ENCODE measurements at places on chromosomes 1 and 21. TPM values are rescaled to one million over a fixed set of nuclear protein-coding genes. Genes with fewer than 3 reads are reported as not detected.

DNA sequence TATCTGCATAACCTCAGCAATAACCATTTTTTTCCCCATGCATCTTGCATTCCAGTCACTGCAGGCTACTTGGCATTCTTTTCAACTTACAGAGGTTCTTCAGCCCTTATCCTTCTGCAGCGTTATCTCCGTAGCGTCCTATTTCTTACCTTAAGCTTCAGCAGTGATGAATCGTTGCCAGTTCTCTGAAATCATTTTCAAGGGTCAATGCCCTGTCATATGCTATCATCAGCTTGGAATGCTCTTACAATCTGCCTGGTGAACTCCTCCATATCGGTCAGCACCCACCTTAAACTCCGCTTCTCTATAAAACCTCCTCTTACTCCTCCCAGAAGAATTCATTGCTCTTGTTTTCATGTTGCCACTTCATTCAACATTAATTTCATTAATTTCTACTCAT, 105.1 kb upstream of the DPH5 start:
- H3K4me1 ChIP-seq, result no peaks in the 10 kb centered on the region
- no peak overlapping the region for H3K4me3 ChIP-seq
- DNase-seq, result no peak
- no peak overlapping the region for H3K27ac ChIP-seq
- no peaks in the 10 kb centered on the region for H3K36me3 ChIP-seq

- H3K27ac ChIP-seq, result peak overlapping the region; percentile 73
- H3K27me3 ChIP-seq, result no peaks in the 10 kb centered on the region
- peak overlapping the region; percentile 58 for H3K4me3 ChIP-seq
- no peak for DNase-seq
These were observed 1.1 kb downstream of the THRAP3 start for GRCh38 chr1:36225283-36225899.

DNA sequence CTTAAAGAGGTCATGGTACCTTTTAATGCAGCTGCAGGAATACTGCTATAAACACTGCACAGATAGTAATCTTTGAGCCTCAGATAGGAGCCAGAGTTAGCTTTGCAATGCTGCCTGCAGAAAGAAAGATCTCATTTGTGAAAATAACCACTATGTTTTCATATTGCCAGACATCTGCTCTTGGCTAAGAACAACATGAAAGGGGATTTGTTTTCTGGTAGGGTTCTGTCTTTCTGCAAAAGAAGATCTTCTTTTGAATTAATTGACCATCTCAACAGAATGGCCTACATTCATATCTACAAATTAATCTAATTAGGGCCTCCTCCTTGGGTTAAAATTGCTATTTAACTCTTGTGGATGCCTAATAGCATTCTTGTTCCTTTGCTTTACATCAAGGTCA, 177.6 kb upstream of the DPYD start:
- H3K4me3 ChIP-seq, result no peak overlapping the region
- no peaks in the 10 kb centered on the region for H3K27me3 ChIP-seq
- H3K36me3 ChIP-seq, result no peaks in the 10 kb centered on the region
- H3K4me1 ChIP-seq, result no peaks in the 10 kb centered on the region
- DNase-seq, result no peak

DNA sequence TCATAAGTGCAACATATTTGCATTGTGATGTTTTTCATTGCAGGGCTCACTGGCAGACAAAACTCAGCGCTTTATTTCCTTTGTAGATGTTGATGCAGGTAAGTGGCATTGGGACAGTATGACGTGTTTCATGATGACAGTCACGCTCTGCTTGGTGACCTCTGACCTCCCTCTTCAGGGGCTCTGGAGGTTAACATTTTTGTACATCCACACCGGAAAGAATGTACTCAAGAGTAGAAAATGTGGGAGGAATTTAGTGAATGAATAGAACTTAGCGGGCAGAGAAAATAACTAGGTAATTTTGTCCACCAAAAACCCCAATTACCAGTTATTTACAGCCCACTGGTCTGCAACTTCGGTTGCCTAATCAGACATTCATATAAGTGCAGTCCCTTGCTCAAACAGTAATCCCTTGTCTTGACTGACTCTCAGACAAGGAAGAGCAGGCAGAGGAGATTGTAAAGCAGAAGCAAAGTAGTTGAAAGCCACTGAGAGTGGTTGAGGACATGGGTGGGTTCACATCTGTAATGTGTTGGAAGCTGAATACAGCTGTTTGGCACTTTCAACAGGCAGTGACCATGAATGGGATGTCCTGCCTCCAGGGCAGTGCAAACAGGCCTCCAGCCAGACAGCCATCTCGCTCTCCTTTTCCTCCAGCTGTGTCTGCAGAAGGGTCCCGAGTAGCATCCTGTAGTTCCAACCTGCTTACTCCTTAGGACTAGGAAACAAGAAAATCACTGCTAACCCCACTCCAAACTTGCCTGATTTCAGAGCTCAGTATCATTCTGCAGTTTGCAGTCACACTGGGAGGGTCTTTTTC, 188.9 kb downstream of the NRIP1 start:
- no peak for DNase-seq
- no peak overlapping the region for H3K27ac ChIP-seq
- no peak overlapping the region for H3K4me3 ChIP-seq
- no peaks in the 10 kb centered on the region for H3K27me3 ChIP-seq

- H3K36me3 ChIP-seq, result no peaks in the 10 kb centered on the region
- H3K4me1 ChIP-seq, result no peaks in the 10 kb centered on the region
- H3K27ac ChIP-seq, result no peak overlapping the region
- no peaks in the 10 kb centered on the region for H3K27me3 ChIP-seq
- DNase-seq, result no peak
- H3K4me3 ChIP-seq, result no peak overlapping the region
These were observed 100.6 kb upstream of the RUNX1 start for GRCh38 chr21:35149698-35150097.

GRCh38 chr21:41479686-41480085, 28.3 kb downstream of the TMPRSS2 start:
- no peak overlapping the region for H3K27ac ChIP-seq
- no peaks in the 10 kb centered on the region for H3K36me3 ChIP-seq
- no peaks in the 10 kb centered on the region for H3K27me3 ChIP-seq
- DNase-seq, result peak; percentile 35
- no peak overlapping the region for H3K4me3 ChIP-seq

DNA sequence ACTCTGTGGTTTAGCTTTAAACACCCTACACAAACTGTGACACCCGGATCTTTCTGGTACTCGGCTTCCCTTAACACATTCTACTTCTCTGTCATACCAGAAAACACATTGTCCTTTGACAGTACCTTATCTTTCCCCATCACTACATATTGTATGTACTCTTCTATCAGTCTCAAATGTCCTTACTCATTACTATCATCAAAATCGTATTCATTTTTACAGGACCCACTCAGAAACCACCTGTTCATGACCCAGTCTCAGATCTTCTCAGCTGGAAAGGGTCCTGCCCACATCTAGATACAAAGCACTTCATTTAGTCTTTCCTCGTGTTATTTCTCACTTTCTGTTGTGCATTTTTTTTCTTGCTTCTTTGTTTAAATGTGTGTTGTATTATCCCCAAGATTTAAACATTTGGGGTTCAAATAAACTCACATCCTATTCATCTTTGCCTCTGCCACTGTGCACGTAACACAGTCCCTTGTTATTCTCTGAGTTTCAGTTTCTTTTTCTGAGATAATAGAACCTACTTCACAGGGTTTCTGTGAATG, 27.7 kb downstream of the CD34 start:
- H3K36me3 ChIP-seq, result no peaks in the 10 kb centered on the region
- H3K27ac ChIP-seq, result no peak overlapping the region
- DNase-seq, result no peak

- no peak overlapping the region for H3K4me3 ChIP-seq
- H3K4me1 ChIP-seq, result no peaks in the 10 kb centered on the region
- H3K27ac ChIP-seq, result no peak overlapping the region
- no peaks in the 10 kb centered on the region for H3K27me3 ChIP-seq
- no peaks in the 10 kb centered on the region for H3K36me3 ChIP-seq
These were observed 2.1 kb downstream of the RPS6KA1 start for GRCh38 chr1:26531651-26532131.

DNA sequence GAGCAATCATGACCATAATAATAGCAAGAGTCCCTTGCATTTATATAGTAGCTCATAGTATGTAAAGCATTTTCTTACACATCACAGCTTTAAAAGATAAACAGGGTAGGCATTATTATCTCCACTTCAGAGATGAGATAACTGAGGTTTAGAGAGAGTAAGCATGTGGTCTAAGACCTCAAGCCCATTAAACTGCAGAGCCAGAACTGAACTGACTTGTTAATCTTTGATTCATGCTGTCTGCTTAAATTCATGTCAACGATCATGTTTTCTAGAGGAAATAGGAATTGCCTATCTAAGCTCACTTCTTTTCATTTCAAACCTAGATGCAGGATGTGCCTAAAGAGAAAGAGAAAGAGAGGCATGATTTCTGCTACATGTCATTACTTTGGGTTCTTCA, 524.8 kb downstream of the PTPRC start:
- no peaks in the 10 kb centered on the region for H3K27me3 ChIP-seq
- no peak overlapping the region for H3K4me3 ChIP-seq
- no peak for DNase-seq
- no peaks in the 10 kb centered on the region for H3K36me3 ChIP-seq

DNA sequence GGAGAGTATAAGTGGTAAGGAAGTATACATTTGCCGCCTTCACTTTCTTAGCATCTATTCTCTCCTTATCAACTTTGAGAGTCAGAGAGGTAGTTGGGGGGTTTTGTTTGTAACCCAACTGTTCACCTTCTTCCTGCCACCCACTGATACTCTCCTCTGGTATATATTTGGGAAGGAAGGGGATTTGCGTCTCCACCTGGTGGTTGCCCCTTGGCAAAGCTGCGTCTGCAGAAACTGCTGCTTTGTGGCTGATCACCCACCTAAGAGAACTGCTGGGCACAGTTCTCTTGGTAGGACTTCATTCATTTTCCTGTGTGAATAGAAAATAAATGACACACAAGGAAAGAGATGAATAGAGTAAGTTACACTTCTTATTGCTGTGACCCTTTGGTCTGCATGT, 87.0 kb downstream of the SYT14 start:
- H3K4me3 ChIP-seq, result no peak overlapping the region
- no peaks in the 10 kb centered on the region for H3K36me3 ChIP-seq
- H3K27ac ChIP-seq, result no peak overlapping the region
- no peak for DNase-seq
- H3K4me1 ChIP-seq, result no peaks in the 10 kb centered on the region

DNA sequence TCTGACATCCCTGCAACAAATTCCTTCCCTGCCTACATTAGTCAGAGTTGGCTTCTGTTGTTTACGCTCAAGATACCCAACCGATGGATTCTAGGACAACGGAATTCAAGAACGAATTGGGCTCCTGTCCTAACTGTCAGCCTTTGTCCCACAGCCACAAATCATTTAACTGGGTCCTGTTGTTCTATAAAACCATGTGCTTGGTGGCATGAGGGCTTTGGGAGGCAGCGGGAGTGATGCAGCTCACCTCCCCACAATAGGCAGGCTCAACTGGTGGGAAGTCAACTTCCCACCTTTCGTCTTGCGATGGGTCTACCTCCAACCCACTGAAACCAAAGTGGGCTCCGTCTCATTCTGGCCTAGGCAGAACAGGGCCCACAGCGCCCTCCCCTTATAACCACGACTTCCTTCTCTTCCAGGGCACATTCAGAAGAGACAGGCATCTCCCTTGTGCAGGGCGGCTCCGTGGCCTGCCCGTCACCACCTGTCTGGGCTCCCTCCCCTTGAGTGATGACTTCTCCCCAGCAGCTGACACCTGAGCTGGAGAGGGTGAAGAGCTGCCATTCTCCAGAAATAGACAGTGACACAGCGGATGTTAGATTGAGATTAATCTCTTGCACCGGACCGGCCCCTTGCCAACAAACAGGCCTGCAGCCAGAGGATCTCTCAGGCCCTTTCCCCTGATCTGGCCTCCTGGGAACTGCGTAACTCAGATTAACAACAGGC, 26.5 kb downstream of the LRRC38 start:
- no peaks in the 10 kb centered on the region for H3K4me1 ChIP-seq
- DNase-seq, result peak; percentile 15

DNA sequence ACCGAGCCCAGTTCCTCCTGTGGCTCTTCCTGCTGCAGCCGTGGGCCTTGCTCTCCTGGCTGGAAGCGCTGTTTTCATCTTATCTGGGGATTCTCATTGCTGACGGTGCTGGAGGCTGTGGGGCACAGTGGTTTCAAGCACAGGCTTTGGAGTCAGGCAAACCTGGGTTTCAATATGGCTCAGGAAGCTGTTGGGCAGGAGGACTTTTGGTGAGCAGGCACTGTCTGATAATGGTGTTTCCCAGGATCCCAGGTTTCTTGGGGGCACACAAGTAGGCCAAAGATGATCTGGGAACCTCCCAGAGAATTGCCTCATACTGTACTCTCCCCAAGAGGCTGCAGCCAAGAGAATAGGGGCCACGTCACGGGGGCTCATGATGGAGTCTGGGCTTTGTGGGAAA, 105.6 kb upstream of the TRABD2B start:
- H3K36me3 ChIP-seq, result no peaks in the 10 kb centered on the region
- no peak overlapping the region for H3K4me3 ChIP-seq

The CYP4X1 gene
- 29.0 TPM for total RNA-seq

The KRTAP7-1 gene
- total RNA-seq, result not detected

The PLEKHN1 gene
- total RNA-seq, result 0.52 TPM

Data from aorta (tissue), 5 donors.